ENCODE measurements at places on chromosomes 16 and 17.

- no peak for DNase-seq
Observed at GRCh38 chr17:3744014-3744413, 20.3 kb downstream of the HASPIN start.

GRCh38 chr17:16439811-16440351, 24.5 kb downstream of the TRPV2 start:
- no peak for DNase-seq

DNA sequence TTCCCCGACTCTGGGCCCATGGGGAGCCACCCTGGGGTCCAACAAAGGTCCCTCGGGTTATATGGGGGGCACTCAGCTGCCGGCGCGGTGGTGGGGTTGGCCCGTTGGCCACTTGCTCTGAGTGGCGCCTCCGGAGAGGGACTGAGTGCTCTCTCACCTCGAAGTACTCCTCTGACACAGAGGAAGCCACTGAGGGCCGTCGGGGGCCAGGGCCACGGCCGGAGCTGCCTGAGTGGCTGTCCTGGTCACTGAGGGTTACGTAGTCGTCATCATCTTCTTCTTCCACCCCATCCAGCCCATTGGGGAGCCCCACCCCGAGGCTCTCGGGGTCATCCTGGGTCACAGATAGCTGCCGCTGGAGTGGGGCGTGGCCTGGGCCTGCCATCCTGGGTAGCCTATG, 25.7 kb downstream of the SLC5A10 start:
- DNase-seq, result no peak

DNA sequence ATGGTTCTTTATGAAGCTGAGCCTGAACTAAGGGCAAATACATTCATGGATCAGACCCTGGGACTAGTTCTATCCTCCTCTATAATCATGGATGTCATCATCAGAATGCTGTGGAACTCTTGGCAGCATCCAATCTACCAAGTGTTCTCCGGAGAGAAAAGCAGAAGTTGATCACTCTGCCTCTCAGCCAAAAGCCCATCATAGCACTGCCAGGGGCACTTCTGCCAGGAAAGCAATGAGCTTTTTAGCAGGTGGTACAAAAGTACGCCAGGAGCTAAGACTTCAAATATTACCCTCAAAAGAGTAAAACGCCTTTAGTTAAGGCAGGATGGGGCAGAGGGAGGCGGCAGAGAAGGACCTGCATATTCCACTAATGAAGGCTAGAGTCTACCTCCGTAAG, 279.0 kb downstream of the SLC39A11 start:
- DNase-seq, result no peak

DNA sequence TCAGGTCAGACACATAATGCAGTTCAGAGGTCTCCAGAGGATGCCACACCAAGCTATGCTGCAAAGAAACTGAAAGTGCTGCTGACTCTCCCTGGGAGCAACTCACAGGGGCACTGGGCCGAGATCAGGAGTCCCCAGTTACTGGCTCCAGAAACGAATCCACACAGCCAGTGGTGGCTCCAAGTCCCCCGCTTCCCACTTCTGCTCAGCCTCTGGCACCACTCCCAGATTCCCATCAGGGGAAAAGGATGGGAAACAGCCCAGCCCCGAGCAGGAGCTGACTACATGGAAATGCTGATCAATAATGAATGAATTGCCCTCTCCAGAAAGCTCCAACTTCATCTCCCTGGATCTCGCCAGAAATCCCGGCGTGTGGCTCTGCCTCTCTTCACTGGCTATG, 62.3 kb upstream of the CDH5 start:
- no peak for DNase-seq
